ENCODE measurements at places on chromosomes 6 and 20. TPM values are rescaled to one million over a fixed set of nuclear protein-coding genes. Genes with fewer than 3 reads are reported as not detected.

FAM209B gene
- not detected for total RNA-seq

MRPS18B gene
- total RNA-seq, result 112 TPM

PDE7B gene
- total RNA-seq, result 0.61 TPM

TRIM10 gene
- total RNA-seq, result 0.98 TPM

C6orf52 gene
- 3.9 TPM for total RNA-seq

BANF2 gene
- total RNA-seq, result not detected

SYCP2L gene
- 4.9 TPM for total RNA-seq

RAET1L gene
- total RNA-seq, result 1.5 TPM

COL12A1 gene
- total RNA-seq, result 23.5 TPM

HLA-E gene
- total RNA-seq, result 108 TPM

TPD52L1 gene
- 64.1 TPM for total RNA-seq

WFDC5 gene
- not detected for total RNA-seq

TDRD6 gene
- total RNA-seq, result 0.57 TPM

SNAI1 gene
- 13.4 TPM for total RNA-seq

NKX2-2 gene
- total RNA-seq, result not detected

SIRPB2 gene
- not detected for total RNA-seq

FABP7 gene
- total RNA-seq, result not detected

KCNK5 gene
- 9.5 TPM for total RNA-seq

SEL1L2 gene
- total RNA-seq, result not detected

C20orf202 gene
- not detected for total RNA-seq

SPATA25 gene
- total RNA-seq, result 0.42 TPM

CGA gene
- total RNA-seq, result not detected

BNIP5 gene
- total RNA-seq, result not detected

LIN28B gene
- 0.25 TPM for total RNA-seq

RBPJL gene
- total RNA-seq, result not detected

AIF1 gene
- total RNA-seq, result not detected

CLDN20 gene
- total RNA-seq, result not detected

IER3 gene
- 952 TPM for total RNA-seq

HSPA1L gene
- total RNA-seq, result 0.12 TPM

TBXT gene
- not detected for total RNA-seq

PTCHD4 gene
- 1.1 TPM for total RNA-seq

KIAA0408 gene
- total RNA-seq, result 0.25 TPM

PTPRT gene
- total RNA-seq, result not detected

BMP5 gene
- total RNA-seq, result not detected

VIP gene
- not detected for total RNA-seq

Measured in HCT116 (cell line).